ENCODE measurements at places on chromosomes 2 and 18. TPM values are rescaled to one million over a fixed set of nuclear protein-coding genes. Genes with fewer than 3 reads are reported as not detected.
A peak's percentile ranks its signal among the peaks of the same experiment; 100 is the strongest.

GRCh38 chr2:214904634-214905033 is 95.2 kb upstream of the BARD1 start:
- no peaks in the 10 kb centered on the region for H3K4me1 ChIP-seq
- no peak overlapping the region for H3K27ac ChIP-seq
- no peak overlapping the region for H3K4me3 ChIP-seq
- no peak for DNase-seq
- no peaks in the 10 kb centered on the region for H3K36me3 ChIP-seq

DNA sequence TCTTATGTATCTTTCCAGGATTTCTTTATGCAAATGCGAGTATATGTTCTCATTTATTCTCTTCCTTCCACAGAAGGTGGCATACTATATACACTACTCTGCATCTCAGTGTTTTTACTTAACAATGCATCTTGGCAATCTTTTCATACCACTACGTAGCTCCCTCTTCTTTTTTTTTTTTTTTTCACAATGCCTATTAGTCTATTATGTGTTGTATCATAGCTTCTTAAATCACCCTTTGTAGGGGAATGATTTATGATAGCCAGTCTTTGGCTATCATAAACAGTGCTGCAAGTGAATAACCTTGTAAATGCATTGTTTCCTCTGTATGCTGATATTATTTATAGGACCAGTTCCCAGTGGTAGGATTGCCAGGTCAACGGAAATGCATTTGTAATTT is 204.2 kb downstream of the BABAM2 start:
- DNase-seq: no peak
- no peak overlapping the region for H3K4me3 ChIP-seq
- H3K4me1 ChIP-seq: no peaks in the 10 kb centered on the region
- no peak overlapping the region for H3K27ac ChIP-seq

Gene POTEI
- total RNA-seq: not detected

DNA sequence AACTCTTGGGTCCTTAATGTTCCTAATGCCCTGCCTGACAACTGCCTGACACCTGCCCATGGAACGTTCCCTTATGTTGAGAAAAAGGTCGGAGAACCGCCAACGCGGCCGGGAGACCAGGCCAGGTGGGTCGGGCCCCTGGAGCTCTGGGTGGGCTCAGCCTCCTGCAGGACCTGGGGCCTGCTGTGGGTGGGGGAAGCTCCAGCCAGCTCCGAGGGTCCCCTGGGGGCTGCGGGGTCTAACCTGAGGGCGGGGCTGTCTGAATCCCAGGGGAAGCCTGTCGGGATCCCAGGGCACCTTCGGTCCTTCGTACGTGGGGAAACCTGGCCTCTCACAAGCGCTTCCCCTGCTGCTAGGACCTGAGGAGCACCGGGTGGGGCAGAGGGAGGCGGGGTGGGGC is 296.0 kb downstream of the NDUFA10 start:
- no peak for DNase-seq
- no peak overlapping the region for H3K27ac ChIP-seq
- H3K36me3 ChIP-seq: no peaks in the 10 kb centered on the region
- H3K27me3 ChIP-seq: no peaks in the 10 kb centered on the region
- H3K4me3 ChIP-seq: no peak overlapping the region
- no peaks in the 10 kb centered on the region for H3K4me1 ChIP-seq

- no peak overlapping the region for H3K27ac ChIP-seq
- no peak overlapping the region for H3K4me3 ChIP-seq
- H3K36me3 ChIP-seq: no peaks in the 10 kb centered on the region
These were observed 128.6 kb downstream of the KCTD1 start for GRCh38 chr18:26419746-26420145.

GRCh38 chr2:172062402-172063004 is 22.8 kb upstream of the DLX1 start:
- H3K4me3 ChIP-seq: no peak overlapping the region
- peaks cover 11% of the 10 kb centered on the region for H3K36me3 ChIP-seq
- no peaks in the 10 kb centered on the region for H3K27me3 ChIP-seq
- H3K27ac ChIP-seq: no peak overlapping the region
- DNase-seq: no peak

DNA sequence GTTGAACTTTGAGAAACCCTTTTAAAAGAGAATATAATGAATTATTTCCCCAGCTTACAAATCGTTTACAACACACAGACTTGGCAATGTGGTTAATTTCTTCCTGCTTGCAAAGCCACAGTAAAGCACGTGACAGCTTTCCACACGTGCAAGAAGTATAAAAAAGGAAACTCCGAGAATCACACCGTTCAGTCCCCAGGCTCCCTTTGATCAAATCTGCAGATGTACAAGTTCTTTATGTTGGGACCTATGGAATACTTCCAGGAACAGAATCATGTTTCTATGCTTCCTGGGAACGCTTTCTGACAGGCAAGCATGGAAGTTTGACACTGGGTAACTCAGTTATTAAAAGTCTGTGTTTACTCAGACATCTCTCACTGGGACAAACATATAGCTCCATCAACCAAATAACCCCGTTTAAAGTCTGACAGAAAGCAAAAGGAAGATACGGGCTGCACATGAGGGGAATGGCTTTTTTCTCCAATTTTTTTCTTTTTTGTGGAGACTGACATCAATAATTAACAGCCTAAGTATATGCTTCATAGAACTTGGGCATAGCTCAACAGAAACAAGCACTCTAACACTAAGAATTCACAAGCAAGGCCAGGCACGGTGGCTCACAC is 134.8 kb downstream of the EIPR1 start:
- peak overlapping the region; percentile 37 for H3K4me3 ChIP-seq
- H3K27me3 ChIP-seq: no peaks in the 10 kb centered on the region
- DNase-seq: peak; percentile 59
- H3K27ac ChIP-seq: peak overlapping the region; percentile 49
- H3K36me3 ChIP-seq: peaks cover 12% of the 10 kb centered on the region

DNA sequence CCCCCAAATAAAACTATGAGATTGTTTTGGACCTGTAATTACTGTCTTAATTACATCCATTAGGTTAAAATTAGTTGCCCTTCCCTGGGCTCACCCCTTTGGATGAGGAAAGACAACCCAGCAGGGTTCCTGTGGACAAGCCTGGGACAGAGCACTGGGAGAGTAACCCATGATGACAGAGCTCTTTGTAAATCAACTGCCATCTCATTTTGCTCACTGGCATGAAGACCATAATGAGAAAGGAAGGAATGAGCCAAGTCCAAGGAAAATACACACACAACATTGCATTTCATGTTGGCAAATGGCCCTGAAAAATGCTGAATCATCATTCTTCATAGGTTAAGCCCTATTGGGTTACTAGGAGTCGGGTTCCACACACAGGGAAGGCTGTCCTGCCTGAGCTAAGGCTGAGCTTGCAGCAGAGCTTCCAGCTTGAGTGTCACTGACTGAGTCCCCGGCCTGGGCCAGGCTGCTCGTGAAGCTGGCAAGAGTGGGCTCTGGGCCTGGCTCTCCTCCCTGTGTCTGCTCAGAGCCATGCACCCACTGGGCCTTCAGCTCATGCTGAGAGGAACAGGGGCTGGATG is 94.1 kb upstream of the ACAA2 start:
- no peak overlapping the region for H3K4me3 ChIP-seq
- H3K27me3 ChIP-seq: no peaks in the 10 kb centered on the region
- no peak for DNase-seq
- H3K4me1 ChIP-seq: no peaks in the 10 kb centered on the region
- no peak overlapping the region for H3K27ac ChIP-seq

DNA sequence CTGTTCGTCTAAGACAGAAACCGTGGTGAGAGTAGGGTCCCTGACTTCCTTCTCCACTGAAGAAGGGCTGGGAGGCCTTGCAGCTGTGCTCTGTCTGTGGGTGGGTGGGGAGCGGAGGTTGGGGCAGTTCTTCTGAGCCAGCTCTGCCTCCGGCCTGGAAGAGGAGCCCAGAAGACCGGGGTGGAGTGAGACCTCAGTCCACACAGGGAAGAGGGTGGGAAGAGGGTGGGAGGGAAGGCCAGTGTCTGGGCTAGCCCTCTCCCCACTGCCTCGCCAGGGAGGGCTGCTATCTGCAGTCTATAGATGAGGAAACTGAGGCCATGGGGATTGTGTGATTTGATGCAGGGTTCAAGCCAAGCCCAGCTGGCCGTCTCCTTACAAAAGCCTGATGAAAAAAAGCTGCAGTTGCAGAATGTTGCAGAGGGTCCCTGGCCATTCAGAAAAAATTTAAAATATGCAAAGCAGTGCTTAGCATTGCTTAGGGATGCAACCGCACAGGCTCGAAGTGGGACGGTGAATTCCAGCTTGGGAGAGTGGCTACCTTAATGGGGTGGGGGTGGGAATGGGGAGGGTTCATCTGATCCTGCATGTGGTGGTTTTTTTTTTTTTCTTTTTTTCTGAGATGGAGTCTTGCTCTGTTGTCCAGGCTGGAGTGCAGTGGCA is 181.6 kb upstream of the HS6ST1 start:
- no peaks in the 10 kb centered on the region for H3K27me3 ChIP-seq
- no peak overlapping the region for H3K27ac ChIP-seq
- H3K4me3 ChIP-seq: no peak overlapping the region
- DNase-seq: no peak
- no peaks in the 10 kb centered on the region for H3K36me3 ChIP-seq

- H3K27me3 ChIP-seq: no peaks in the 10 kb centered on the region
- no peak for DNase-seq
- H3K4me3 ChIP-seq: no peak overlapping the region
- H3K27ac ChIP-seq: no peak overlapping the region
- H3K36me3 ChIP-seq: peaks cover 16% of the 10 kb centered on the region
These were observed 45.8 kb upstream of the FLACC1 start for GRCh38 chr2:201402651-201403562.

- no peaks in the 10 kb centered on the region for H3K4me1 ChIP-seq
- no peak overlapping the region for H3K27ac ChIP-seq
- no peak overlapping the region for H3K4me3 ChIP-seq
- no peaks in the 10 kb centered on the region for H3K36me3 ChIP-seq
These were observed 27.2 kb downstream of the G6PC2 start for GRCh38 chr2:168928113-168928831.

DNA sequence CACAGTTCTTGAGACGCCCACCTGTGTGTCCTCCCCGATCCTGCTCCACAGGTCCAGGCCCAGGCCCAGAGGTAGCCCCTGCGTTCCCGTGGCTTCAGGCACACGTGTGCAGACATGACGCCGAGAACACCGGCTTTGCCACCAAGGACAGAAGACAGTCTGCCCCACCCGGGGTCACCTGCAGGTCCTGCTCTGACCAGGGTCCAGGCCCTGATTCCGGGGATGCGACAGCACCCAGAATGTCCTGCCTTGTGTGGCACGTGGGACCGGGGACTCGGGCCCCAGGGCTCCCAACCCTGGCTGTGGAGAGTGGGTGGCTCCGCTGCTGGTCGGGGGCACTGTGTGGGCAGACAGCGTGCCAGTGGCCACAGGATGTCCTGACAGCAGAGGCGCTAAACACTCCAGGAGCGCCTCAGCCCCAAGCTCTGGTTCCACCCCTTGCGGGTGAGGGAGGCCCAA is 36.9 kb downstream of the ADI1 start:
- DNase-seq: no peak
- H3K4me3 ChIP-seq: no peak overlapping the region
- H3K27ac ChIP-seq: no peak overlapping the region
- H3K36me3 ChIP-seq: peaks cover 11% of the 10 kb centered on the region
- peaks cover 2% of the 10 kb centered on the region for H3K4me1 ChIP-seq
- no peaks in the 10 kb centered on the region for H3K27me3 ChIP-seq

DNA sequence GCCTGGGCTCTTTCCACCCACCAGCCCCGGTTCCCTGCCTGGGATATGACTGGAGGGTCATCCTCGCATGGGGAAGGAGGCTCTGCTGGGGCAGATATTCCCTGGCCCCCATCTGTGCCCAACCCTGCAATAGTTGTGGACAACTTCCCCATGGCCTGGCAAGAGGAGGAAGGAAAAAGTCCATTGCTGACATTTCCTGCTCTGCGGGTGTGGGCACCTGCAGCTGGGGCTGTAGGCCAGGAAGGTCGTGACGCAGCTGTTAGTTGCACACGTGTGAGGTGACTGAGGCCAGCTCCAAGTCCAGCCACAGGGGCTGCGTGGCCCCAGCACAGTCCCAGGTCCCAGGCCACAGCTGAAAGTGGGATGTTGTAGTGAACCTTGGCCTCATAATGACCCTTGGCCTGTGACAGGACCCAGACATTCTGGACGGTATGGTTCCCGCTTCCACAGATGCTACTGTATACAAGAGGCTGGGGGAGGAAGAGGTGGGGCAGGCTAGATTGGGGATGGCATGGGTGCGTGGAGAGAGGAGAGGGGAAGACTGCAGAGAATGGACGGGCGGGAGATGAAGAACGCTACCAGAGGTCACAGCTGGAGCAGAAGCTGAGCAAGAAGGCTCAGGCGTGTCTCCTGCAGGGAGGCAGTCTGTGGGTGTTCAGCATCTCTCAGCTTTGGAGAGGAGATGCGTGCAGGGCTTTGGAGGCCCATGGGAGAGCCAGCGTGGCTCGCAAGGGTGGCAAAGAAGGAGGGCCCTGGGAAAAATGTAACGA is 22.1 kb downstream of the OTOF start:
- H3K4me1 ChIP-seq: no peaks in the 10 kb centered on the region
- DNase-seq: no peak
- H3K27ac ChIP-seq: no peak overlapping the region
- H3K27me3 ChIP-seq: no peaks in the 10 kb centered on the region

- peaks cover 10% of the 10 kb centered on the region for H3K36me3 ChIP-seq
- H3K4me3 ChIP-seq: no peak overlapping the region
- no peak for DNase-seq
- no peak overlapping the region for H3K27ac ChIP-seq
- no peaks in the 10 kb centered on the region for H3K27me3 ChIP-seq
These were observed 107.7 kb upstream of the MGAT5 start for GRCh38 chr2:134146161-134146560.

All from activated CD8-positive, alpha-beta T cell treated with anti-CD3 and anti-CD28 coated beads for 36 hours (primary cell).